ENCODE measurements at places on chromosomes 2 and 18.
A peak's percentile ranks its signal among the peaks of the same experiment; 100 is the strongest.

GRCh38 chr2:66667301-66667700 lies 232.4 kb downstream of the MEIS1 start:
- DNase-seq: no peak

DNA sequence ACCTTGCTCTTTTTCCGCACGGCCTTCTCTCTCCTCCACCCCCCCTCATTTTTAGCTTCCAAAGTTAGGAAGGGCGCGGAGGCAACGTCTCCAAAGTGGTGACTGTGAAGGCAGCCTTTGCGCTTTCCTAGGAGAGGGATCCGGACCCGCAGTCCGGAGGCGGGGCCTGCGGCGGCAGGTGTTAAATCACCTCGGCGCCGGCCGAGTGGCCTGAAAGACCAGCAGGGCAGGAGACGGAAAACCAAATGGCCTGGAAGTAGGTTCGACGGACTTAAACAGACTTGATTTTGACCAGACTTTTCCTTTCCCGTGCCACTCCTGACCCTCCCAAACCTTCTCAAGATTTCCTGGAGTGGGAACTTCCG lies 615 bp downstream of the GORASP2 start:
- DNase-seq: peak; percentile 8

- no peak for DNase-seq
These were observed 226.2 kb downstream of the MC4R start for GRCh38 chr18:60146220-60146960.

DNA sequence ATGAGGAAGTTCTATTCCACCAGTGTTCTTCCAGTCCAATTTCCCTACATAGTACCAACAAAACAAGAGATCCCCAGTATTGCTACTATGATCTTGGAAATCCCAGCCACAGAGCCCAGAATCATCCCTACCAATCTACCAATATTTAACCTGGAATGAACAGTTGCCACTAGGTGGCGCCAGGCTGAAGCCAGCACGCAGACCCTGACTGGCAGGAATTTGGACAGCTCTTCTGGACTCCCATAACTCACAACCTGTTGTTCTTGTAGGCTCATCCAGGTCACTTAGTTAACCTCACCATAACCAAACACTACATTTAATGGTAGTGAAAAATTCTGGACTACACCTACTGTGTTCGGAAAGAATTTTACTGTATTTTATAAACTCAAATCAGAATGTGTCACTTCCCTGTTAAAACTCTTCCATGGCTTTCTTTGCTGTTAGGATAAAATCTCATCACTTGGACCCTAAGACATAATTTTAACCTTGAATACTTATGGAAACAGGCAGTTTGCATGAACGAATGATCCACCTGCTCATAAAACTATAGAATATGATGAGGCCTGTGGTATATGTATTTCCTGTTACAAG lies 59.8 kb upstream of the SLC38A11 start:
- peak; percentile 52 for DNase-seq

DNA sequence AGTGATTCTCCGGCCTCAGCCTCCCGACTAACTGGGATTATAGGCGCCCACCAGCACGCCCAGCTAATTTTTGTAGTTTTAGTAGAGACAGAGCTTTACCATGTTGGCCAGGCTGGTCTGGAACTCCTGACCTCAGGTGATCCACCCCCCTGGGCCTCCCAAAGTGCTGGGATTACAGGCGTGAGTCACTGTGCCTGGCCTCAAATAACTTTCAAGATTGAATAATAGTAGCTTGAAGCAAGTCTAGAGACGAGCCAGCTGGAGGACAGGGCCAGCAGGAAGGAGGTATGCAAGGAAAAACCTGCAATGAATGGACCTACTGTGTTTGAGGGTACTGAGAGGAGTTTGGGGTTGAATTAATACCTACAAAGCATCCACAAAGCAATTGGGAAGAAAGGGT lies 87.5 kb downstream of the MSH2 start:
- no peak for DNase-seq

DNA sequence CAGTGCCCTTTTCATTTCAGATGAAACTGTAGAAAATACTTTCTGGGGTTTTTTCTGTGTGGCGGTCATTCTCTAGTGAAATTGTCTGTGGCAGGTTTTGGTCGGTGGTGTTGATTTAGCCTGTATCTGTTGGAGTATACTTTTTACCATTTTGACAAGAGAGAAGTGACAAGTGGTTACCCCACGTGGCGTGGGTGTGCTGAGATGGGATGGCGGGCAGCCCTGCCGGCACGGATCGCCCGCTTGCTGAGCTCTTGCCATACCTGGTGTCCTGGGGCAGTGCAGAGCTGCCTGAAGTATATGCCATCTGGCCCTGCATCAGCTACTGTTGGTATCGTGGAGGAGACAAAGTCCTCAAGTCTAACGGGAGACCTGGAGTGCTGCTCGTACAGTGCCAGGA lies 64.1 kb downstream of the MRPS9 start:
- no peak for DNase-seq

- no peak for DNase-seq
These were observed 150.0 kb upstream of the COL3A1 start for GRCh38 chr2:188824125-188824524.

DNA sequence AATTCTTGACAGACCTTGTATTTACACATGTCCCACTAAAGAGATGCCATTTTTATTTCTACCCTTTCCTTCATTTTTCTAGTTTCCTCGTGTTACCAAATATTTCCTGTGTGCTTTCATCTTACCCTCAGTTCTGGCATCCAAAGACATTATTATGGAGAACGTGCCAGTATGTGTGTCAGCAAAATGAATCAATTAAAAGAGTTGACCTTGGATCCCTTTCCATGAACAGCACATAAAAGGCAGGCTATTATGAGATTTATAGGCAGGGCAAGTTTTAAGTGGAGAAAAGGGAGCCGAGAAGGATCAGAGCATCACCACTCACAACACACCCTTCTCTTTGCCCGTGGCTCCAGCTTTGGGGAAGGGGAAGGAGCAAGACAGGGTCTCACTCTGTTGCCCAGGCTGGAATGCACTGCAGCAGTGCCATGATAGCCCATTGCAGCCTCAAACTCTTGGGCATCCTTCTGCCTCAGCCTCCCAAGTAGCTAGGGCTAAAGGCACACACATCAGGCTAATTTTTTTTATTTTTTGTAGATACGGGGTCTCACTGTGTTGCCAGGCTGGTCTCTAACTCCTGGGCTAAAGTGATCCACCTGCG lies 149.9 kb downstream of the GFPT1 start:
- no peak for DNase-seq

Data from RCC 7860 (cell line).